ENCODE measurements at places on chromosomes 3 and 15. TPM values are rescaled to one million over a fixed set of nuclear protein-coding genes. Genes with fewer than 3 reads are reported as not detected.

The NOX5 gene
- polyA plus RNA-seq, result 0.04 TPM

DNA sequence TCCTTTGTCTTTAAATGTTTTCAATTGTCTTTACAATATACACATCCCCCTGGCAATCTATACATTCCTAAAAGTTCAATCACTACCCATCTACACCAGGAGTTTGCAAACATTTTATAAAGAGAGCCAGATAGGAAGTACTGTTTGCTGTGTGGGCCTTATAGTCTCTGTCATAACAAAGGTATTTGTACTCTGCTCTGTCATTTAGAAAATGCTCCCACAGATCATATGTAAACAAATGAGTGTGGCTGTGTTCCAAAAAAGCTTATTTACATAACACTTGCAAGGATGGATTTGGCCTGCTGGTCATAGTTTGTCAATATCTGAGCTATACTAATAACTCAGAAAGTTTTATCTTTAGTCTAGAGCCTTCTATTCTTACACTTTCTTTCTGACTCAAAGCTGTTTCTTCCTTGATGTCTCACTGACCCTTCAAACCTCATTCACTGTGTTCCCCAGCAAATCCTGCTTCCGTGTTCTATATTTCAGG is 511.9 kb downstream of the GBE1 start:
- DNase-seq, result no peak

The GOLGA8J gene
- polyA plus RNA-seq, result not detected

The UACA gene
- 41.4 TPM for polyA plus RNA-seq

- DNase-seq, result no peak
Observed at GRCh38 chr3:14177580-14178246, 688 bp downstream of the XPC start.

DNA sequence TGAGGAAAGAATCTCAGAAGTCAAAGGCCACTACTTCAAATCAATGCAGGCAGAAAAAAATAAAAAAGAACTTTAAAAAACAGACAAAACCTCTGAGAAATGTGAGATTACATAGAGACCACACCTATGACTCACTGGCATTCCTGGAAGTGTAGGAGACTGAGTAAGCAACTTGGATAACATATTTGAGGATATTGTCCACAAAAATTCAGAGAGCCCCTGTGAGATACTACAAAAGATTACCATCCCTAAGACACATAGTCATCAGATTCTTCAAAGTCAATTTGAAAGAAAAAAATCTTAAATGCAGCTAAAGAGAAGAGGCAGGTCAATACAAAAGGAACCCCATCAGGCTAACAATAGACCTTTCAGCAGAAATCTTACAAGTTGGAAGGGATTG is 887.3 kb downstream of the NTRK3 start:
- DNase-seq, result no peak

DNA sequence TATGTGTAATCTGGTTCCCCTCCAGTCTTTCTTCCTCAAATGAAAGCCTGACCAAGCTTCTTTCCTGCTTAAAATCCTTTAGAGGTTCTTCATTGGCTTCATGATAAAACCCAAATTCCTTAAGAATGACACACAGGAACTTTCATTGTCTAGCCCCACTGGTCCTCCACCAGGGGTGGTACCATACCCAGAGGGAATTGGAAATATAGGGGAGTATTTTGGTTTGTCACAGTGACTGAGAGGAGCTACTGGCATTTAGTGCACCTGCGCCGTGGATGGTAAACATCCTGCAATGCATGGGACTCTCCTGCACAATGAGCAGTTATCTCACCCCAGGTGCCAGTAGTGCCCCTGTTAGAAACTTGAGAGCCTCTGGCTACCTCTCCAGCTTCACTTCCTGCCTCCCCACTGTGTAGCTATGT is 10.8 kb downstream of the ZWILCH start:
- DNase-seq, result no peak

The WNT7A gene
- not detected for polyA plus RNA-seq

DNA sequence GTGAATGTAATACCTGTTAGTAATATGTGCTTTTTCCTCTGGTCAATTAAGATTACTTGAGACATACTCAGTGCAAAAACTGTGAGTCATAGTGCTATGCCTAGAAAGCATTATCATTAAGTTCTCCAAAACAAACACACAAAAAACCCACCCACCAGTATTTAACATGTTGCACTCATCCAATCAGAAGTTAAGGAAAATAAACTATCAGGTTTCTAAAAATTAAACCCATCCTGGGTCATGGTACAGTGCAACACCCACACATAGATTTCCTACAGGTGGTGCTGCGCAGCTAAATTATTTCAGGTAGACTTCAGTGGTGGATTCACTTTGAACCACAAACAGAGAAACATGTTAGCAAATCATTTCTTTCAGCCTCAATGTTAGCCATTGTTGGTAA is 264.4 kb upstream of the VEPH1 start:
- no peak for DNase-seq

DNA sequence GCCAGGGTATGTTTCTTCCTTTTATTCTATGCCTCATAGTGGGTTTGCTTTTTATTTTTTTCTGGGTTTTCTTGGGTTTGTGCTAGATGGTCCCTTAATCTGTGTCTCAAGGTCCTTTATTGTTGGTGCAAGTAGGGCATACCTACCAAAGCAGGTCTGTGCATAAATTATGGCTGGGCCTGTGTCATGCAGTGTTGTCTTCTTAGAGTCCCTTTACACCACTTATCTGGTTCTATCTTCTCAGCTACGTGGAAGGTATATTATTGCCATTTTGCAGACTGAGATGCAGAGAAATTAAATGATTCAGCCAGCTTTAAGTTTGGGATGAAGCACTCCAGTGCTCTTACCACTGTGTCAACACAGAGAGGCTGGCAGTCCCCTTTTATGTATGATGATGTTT is 293.5 kb upstream of the SOX2 start:
- no peak for DNase-seq

GRCh38 chr3:123246866-123247265 is 45.1 kb downstream of the SEC22A start:
- DNase-seq, result no peak

DNA sequence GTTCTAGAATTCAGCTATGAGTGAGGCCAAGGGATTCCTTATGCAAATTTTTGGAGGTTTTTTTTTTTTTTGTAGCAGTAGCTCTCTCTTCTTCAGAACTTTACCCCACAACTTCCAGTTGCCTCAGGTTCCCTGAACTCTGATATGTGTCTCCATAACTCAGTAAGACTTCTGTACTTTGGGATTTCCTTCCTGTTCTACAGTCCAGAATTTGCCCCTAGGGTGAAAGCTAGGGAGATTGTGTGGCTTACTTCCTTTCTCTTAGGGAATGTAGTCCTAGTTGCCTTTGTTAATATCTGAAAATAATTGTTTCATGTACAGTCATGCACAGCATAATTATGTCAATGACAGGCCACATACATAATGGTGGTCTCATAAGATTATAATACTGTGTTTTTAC is 30.8 kb downstream of the LRRC28 start:
- DNase-seq, result no peak

GRCh38 chr15:60740231-60740630 is 261.3 kb upstream of the ICE2 start:
- DNase-seq, result no peak

The IL17RC gene
- polyA plus RNA-seq, result 34.7 TPM

The CHRNA7 gene
- 1.0 TPM for polyA plus RNA-seq

GRCh38 chr3:4011166-4011565 is 211.9 kb downstream of the LRRN1 start:
- DNase-seq, result no peak

DNA sequence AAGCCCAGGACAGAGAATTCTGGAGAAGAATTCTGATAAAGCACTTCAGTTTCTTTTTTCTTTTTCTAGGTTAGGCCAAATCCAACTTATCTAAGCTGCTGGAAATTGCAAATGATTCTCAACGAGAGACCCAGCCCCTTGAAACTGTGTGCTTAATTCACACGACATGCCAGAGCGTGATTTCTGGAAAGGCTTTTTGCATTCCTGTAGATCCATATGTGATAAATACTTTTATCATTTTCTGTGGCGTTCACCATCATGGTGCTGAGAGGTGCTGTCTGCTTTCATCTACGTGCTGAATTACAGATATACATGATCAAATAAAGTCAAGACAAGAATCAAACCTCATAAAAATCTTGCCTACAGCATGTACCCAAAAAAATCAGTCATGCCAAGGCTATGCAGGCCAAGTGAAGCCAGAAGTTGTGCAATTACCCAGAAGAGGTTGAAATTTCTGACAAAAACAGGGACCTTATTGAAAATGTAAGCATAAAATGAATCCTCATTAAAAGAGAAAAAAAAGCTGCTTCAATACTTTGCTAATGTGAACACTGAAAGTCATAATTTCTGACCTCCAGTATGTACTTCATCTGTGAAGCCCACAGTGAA is 10.8 kb upstream of the MEF2A start:
- no peak for DNase-seq

The ZBTB47 gene
- polyA plus RNA-seq, result 111 TPM

GRCh38 chr3:57091521-57092273 is 31.2 kb downstream of the SPATA12 start:
- no peak for DNase-seq

The ATXN7 gene
- polyA plus RNA-seq, result 5.0 TPM

DNA sequence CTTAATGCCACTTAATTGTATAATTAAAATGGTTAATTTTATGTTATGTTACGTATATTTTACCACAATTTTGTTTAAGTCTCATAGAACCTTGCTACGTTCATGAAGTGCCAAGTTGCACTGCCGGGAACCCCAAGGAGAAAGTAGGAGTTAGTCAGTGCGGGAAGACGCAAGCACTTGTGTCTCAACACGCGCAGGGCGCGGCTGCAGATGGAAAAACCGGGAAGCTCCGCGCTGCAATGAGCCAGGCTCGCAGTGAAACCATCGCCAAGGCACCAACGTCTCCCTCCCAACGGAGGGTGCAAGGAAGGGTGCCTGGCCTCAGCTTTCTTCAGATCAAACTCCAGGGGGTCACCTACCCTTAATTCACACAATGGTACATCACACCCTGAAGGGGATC is 21.6 kb downstream of the MAGI1 start:
- DNase-seq, result no peak

The SPTBN5 gene
- polyA plus RNA-seq, result 1.3 TPM

The TM2D3 gene
- polyA plus RNA-seq, result 63.8 TPM

The GPR62 gene
- 0.11 TPM for polyA plus RNA-seq

GRCh38 chr3:59731943-59732342 is 682.1 kb upstream of the CFAP20DC start:
- DNase-seq, result no peak

DNA sequence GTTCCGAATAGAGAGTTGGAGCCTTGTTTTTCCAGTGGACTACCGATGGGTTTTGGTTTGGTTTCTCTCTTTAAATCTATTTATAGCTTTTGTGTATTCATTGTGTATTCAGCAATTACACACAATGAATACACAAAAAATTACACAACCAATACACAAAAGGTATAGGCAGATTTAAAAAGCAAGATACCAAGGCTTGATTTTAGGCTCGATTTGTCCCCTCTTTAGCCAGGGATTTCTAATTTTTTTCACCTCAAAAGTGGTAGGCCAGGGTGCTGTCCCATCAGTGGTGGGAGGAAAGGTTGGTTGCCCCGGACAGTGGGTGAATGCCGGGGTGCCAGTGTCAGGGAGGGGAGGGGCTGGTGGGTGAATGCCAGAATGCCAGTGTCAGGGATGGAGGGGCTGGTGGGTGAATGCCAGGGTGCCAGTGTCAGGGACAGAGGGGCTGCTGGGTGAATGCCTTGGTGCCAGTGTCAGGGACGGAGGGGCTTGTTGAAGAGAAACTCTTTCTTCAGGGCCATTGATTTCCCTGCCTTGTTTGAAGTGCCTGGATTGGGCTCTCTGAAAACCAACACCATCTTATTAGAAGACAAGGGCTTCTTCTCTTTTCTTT is 186.2 kb downstream of the GOLGA6L6 start:
- DNase-seq, result no peak

DNA sequence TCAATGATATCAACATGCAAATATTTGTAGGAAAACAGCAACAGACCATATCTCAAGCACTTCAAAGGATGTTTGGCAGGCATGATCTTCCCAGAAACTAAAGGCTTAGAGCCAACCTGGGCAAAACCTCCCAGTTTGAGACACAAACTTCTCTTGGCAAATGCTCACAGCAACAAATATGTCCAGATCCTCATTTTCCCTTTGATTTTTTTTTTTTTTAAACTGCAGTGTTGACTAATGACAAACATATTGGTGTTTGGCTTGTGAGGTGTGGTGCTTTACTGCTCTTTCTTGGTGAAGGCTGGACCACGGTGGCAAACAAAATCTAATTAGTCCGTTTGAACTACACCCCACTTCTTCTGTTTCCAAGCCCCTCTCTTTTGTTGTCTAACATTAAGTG is 87.2 kb downstream of the EBLN2 start:
- DNase-seq, result no peak

GRCh38 chr3:52848617-52849016 is 13.8 kb upstream of the MUSTN1 start:
- no peak for DNase-seq

GRCh38 chr3:161336661-161337060 is 34.7 kb downstream of the SPTSSB start:
- no peak for DNase-seq

The SLC51A gene
- polyA plus RNA-seq, result 0.72 TPM

DNA sequence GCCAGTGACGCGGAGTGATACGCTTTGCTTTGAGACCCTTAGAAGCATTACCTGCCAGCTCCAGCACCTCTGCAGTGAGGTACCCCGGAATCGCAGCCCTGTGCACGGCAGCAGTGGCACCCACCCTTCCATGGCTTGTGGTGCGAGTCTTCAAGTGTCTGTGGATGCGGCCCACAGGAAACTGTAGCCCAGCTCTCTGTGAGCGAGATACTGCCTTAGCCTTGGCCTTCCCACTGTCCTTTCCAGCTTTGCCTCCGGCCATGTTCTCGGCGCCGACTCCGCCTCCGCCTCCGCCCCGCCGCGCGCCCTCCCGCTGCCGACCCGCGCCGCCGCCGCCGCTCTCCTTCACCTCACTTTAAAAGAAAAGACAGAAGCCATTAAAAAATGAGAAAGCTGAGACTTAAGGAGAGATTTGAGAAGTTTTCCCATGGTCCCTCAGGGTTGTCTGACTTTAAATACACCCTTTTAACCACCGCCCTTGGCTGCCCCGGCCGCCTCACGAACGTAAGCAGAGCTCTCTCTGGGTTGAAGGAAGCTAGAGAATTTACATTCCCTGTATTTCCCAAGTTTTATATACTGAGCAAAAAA is 78.5 kb upstream of the FAM174B start:
- no peak for DNase-seq

The SAXO2 gene
- 1.6 TPM for polyA plus RNA-seq

- DNase-seq, result no peak
Observed at GRCh38 chr15:40290918-40291574, 8.2 kb upstream of the ANKRD63 start.

DNA sequence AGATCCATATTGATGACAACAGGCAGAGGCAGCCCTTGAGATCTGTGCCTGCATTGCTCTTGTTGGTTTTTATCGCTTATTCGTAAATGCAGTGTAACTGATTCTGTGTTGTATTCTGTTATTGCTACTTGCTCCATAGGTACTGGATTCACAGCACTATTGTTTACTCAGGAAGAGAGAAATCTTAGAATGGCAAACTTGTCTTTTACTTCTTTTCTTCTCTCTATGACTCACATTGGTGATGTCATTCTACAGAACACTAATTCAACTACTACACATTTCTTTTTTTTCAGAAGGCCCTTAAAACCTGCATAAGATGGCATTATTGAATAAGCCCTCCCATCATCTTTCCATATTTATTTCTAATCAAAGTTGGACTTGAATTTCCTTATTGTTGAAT is 201.0 kb upstream of the GBE1 start:
- no peak for DNase-seq

GRCh38 chr15:44536302-44536961 is 515 bp upstream of the EIF3J start:
- peak; percentile 90 for DNase-seq

The P3H2 gene
- polyA plus RNA-seq, result 1.1 TPM

The DZIP1L gene
- polyA plus RNA-seq, result 3.1 TPM

Measured in heart left ventricle (tissue), 16 donors.